ENCODE measurements at places on chromosomes 2 and 18.

GRCh38 chr2:105647731-105648130, 97.0 kb upstream of the NCK2 start:
- no peak for DNase-seq

DNA sequence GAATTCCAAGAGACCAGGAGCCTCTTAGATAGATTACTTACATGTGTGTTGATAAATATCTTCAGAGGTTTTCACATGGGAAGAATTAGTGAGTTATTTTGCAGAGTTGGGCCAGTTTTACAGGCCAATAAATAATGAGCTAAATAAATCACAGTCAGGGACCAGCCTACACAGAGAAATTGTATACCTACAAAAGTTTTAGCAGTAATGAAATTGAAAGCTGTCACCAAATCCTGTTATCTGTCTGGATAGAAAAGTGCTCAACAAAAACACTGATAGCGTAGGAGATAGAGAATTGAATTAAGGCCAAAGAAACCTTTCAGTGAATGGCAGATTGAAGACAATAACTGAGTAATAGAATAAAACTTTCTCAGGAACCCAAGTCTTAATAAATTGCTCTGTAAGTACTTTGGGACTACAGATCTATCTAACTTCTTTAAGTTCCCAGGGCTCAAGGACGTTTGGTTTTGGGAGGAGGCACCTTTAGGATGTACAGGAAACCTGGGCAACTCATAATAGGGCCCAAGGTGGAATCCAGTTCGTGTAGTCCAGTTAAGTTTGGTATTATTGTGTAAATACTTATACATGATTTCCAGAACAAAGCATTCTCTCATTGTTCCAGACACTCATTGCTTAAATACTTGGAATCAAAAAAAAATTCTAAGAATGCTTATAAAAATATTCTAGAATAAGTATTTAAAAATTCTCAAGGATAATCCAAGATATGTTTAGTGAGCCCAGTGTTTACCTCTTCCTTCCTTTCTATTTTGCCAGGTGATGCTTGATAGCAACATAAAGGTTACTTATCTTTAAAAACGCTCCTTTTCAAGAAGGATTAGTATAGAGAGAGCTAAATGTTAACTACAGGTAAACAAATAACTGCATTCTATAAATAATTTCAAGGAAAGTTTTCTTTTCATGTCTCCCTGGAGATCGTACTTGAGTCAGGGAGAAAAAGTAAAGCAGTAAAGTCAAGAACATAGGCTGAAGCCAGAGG, 134.5 kb downstream of the NCKAP5 start:
- no peak for DNase-seq

DNA sequence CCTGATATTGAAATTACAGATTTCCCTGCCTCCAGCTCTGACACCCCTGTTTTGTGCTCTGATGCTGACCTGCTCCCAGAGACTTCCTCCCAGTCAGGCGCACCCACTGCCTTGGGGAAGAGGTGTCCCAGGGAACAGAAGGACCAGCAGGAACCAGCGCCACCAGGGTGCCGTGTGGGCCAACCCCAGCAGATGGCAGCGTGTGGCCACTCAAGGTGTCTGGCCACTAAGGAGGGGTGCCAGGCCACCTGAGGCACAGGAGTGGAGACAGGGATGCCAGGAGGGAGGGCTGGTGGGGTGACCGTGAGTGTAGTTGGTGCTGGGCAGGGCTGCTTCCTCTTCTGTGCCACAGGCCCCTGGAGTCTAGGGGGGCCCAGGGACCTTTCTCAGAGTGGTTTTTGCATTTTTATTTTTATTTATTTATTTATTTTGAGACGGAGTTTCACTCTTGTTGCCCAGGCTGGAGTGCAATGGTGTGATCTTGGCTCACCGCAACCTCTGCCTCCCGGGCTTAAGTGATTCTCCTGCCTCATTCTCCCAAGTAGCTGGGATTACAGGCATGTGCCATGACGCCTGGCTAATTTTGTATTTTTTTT, 56.0 kb downstream of the TEX44 start:
- no peak for DNase-seq

- DNase-seq, result no peak
Observed at GRCh38 chr18:42824178-42824577, 291.3 kb downstream of the RIT2 start.

GRCh38 chr2:190947711-190948251, 66.2 kb downstream of the STAT1 start:
- DNase-seq, result no peak

DNA sequence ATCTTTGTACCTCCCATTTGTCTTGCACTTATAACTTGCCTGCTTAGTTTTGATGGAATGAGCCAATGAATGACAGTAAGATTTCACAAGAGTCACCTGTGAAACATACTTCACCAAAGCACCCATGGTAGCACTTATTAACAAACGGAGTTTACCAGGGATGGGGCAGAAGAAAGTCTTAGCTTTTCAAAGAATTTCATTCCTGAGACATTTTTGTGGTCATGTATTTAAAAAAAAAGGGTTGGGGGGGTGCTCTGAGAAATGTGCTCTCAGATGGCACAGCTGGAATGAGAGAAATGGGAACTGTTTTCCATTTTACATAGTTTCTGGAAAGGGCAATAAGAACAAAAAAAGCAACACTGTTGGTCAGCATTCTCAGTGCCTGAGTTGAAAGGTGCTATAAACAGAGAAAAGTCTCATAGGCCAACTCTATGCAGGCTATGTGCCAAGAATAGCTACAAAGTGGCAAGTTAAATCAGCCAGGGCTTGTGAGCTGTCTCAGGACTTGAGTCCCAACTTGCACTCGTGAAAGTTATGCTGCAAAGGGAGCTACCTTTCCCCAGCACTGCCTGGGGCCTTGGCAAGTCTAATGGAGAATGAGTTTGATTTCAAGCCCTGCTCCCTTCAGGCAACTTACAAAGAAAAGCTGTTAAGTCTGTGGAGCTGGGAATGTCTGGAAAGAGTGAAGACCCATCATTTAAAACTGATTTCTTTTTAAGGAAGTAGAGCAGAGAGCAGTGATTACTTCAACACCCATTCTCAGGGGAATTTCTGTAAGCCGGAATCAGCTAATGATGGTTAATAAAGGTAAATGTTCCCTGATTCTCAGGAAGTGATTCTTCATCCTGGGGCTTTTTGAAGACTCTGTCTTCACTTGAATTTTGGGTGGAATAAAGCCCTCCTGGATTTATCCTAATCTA, 170.6 kb downstream of the SLC8A1 start:
- DNase-seq, result peak; percentile 94

DNA sequence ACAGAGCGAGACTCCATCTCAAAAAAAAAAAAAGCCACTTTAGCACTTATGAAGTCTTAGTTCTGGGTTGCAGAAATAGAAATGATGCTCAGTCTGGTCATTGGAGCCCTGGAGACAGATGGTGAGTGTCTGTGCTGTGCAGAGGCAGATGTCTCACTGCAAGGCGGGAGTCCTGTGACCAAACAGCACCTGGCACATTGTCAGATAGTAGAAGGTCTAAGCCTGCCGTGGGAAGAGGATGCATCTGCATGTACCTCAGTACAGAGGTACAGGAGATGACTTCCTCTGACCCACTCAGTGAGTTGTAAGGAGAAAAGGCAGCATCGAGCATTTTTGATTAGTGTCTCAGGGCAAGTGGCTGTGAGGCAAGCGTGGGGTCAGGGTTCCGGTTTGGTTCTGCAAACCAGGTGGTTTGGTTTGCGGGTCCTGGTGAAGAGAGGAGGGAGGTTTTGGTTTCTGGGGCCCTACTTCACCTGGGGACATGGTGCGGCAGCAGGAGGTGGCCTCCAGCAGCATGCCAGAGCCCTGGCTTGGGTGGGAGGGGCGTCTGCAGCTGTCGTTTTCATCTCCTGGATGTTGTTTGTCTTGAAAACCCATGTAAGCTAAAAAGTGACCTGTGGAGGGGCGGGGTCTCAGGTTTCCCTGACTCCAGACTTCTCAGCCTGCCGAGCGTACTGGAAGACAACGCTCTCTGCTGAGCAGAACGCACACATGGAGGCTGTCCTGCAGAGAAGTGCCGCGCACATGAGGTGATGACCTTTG, 3.8 kb downstream of the RBFA start:
- no peak for DNase-seq

DNA sequence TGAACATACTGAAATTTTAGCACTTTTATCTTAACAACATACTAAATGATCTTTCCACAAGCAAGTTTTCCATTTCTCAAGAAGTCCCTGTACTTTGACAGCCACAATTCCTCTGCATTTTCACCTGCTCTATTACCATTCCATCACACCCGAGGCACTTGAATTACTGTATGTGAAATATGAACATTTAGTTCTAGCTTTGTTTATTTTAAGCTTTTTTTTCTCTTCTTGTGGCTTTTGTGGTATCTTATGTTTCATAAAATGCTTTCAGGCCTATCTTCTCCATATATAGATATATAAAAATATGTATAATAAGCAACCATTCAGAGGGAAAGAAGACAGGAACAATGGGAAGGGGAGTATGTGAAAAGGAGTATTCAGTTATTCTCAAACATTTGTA, 693.9 kb downstream of the SATB2 start:
- DNase-seq, result no peak

- no peak for DNase-seq
Observed at GRCh38 chr2:150778828-150779227, 291.4 kb upstream of the RND3 start.

DNA sequence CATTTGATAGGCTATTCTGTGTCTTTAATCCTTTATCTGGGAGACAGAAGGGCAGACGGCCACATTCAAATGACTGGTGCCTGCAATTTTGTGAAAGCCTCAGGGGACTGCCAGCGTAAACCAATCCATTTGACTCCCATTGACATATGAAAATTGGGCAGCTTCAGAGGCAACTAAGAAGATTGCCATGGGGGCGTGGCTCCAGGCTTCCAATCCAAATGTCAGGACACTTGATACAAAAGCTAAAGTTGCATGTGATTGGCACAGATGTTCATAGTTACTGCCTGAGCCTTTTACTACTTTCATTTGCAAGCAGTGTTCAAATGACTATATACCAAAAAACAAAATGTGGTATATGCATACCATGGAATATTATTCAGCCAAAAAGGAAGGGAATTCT, 42.0 kb downstream of the SPC25 start:
- DNase-seq, result no peak

DNA sequence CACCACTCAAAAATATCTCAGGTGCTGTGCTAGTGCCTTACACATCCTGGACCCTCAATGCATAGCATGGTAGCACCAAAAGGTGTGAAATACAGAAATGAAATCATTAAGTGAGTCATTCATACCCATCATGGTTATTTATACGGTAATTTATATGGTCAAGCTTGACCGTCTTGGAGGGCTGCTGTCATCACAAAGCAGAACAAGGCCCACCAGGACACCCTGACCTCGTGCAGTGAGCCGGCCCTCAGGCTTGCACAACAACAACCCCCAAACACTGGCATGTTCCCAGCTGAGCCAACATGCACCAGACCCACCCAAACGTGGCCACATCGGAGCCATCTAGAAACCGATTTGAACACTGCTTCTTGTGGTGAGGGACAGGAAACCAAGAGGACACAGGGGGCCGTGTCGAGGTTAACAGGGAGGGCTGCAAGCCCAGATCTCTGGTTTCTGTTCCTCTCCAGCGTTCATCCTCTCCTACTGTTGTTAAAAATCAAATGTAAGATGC, 378.5 kb upstream of the ID2 start:
- no peak for DNase-seq

GRCh38 chr2:10192392-10193015, 70.0 kb downstream of the RRM2 start:
- no peak for DNase-seq

GRCh38 chr2:229884775-229885699, 36.8 kb downstream of the TRIP12 start:
- no peak for DNase-seq

DNA sequence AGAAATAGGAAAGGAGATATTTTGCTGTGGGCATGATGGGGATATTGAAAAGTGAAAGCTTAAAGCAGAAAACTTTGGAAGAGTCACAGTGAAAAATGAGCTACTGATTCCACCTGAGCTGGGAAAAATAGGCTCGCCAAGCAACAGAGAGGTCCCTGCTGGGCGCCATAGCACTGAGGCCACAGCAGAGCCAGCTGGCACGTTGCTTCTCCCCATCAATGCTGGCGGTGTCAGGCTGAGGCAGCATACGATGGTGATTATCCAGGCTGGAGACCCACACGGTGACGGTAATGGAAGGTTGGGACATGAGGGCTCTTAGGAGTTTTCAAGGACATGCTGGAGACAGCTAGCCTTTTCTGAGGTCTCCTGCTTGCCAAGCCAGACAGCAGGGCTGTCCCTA, 25.8 kb upstream of the DTNB start:
- DNase-seq, result no peak

GRCh38 chr2:198628596-198628995, 824.2 kb downstream of the PLCL1 start:
- no peak for DNase-seq

DNA sequence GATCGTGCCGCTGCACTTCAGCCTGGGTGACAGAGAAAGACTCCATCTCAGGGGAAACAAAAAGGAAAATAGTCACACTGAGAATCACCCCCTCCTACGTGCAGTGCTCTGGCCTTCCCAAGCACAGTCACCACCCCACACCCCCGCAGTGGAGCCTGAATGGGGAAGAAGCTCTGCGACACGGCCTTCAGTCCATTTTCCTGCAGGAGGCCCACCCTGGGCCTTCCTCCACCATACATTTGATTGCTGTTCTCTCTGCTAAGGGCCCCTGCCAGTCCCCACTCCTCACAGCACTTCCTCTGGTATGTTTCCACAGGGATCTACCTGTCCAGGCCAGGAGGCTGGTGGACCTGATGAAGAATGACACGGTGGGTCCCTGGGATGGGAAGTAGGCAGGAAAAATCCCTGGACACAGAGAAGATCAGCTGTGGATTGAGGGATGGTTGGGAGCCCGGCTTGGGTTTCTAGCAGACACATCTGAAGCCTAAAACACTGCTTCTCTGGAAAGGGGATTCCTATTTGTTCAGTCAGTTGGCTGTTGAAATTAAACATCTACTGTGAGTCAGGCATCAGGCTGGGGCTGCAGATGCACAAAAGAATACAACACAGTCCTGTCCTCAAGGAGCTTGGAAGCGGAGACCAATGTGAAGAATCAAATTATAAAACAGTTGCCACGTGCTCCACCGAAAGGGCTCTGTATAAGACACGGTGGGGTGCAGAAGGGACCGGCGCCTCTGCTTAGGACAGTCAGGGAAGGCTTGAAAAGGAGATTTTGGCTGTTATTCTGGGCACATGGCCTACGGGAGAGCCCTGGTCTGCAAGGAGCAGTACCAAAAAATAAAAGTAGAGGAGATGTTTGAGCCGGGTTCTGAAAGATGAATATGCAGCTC, 82.2 kb downstream of the PLB1 start:
- no peak for DNase-seq

Measured in GM04503 (cell line).